Heart left ventricle (tissue), 16 donors: ENCODE measurements at places on chromosomes 5 and 9. TPM values are rescaled to one million over a fixed set of nuclear protein-coding genes. Genes with fewer than 3 reads are reported as not detected.

PLEKHG4B gene
- polyA plus RNA-seq = not detected

GRCh38 chr5:53022930-53023511 is 33.9 kb downstream of the ITGA2 start:
- DNase-seq = no peak

PCDHGA5 gene
- polyA plus RNA-seq = 1.5 TPM

- no peak for DNase-seq
These were observed 488.6 kb downstream of the CSNK1G3 start for GRCh38 chr5:124000538-124000937.

RGS14 gene
- 4.9 TPM for polyA plus RNA-seq

DNA sequence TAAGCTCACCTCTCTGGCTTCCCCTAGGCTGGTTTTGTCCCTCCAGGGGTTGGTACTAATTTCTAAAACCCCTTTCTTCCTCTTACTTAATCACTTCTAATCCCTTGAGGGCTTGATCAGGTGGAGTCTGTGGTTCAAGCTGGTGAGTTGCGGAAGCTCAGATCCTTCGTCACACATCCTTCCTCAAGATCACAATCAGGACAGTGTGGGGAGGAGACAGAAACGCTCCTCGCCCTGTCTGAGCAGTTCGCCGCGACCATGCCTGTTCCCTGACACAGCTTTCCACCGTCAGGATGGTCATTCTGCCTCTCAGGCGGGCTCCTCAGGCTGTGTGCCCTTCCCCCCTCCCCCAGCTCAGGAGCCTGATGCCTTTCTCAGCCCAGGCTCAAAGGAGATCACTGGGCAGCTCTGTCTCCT is 24.3 kb downstream of the CPLX2 start:
- peak; percentile 32 for DNase-seq

TAF11L5 gene
- not detected for polyA plus RNA-seq

DNA sequence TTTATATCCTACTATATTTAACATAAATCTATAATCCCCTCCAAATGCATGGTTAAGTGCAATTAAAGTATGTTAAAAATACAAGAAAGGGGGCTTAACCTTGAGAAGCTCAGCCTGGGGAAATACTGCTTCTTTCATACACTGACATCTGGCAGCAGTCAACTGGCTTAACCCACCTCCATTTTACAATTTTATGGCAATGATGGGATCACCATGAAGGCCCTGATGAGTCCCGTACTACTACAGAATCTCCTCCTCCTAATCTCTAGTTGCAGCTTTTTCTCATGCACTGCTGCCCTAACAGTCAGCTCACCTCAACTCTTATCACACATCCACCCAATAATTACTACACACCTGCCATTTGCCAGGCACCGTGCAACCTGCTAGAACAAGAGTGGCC is 40.9 kb downstream of the ZNF608 start:
- no peak for DNase-seq

DNA sequence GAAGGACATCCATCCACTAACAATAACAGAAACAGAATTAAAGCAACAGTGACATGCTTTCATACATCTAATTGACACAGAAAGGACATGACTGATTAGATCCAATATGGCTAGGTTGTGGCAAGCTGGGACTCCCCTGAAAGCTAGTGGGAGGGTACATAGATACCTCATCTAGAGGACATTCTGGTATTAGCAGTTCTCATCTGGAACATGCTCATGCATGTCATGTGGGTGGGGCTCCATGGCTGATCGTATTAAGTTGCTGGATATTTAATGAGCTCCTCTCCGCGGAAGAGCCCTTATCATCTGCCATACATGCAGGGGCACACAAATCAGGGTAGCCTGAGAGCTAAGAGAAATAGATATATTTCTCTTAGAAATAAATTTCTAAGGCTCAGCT is 358.9 kb downstream of the ICE1 start:
- no peak for DNase-seq
